Left renal pelvis (tissue), 4 donors: ENCODE measurements at places on chromosomes 4 and X.

GRCh38 chr4:56426273-56426672 is 9.1 kb downstream of the PPAT start:
- no peak for DNase-seq

DNA sequence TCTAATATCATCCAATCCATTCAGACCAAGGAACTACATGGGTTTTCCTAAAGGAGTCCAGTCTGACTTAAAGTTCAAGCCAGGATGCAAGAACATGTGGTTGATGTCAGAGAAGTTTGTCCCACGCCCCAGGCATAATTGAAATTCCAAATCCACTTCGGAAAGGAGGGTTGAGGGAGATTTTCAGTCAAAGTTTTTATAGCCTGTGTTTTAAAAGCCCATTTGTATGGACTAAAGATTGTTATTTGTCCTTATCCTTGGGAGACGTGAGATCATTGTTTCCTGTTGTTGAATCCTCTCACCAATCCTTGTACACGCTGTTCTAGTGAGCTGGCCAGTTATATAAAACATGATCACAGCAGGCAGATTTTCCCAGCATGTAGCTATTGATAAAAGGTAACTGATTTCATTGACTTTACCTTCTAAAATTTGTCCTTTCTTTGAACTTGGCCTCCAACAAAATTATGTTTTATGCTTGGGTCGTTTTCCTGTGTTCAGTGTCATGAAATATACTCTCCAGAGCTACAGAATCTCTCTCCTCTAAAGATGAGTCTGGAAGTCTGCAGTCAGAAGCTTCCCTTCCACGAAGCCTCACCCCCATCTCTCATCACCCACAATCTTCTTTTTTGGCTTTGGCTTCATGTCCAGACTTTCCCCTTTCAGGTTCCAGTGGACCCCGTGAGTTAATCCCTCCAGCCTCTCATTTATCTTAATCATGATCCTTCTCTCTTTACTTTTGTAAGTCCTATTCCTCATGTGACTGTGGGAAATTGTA is 92.9 kb downstream of the ATP10D start:
- DNase-seq = no peak

- DNase-seq = no peak
Measured at GRCh38 chrX:153004780-153005179, 10.9 kb upstream of the PNMA5 start.

DNA sequence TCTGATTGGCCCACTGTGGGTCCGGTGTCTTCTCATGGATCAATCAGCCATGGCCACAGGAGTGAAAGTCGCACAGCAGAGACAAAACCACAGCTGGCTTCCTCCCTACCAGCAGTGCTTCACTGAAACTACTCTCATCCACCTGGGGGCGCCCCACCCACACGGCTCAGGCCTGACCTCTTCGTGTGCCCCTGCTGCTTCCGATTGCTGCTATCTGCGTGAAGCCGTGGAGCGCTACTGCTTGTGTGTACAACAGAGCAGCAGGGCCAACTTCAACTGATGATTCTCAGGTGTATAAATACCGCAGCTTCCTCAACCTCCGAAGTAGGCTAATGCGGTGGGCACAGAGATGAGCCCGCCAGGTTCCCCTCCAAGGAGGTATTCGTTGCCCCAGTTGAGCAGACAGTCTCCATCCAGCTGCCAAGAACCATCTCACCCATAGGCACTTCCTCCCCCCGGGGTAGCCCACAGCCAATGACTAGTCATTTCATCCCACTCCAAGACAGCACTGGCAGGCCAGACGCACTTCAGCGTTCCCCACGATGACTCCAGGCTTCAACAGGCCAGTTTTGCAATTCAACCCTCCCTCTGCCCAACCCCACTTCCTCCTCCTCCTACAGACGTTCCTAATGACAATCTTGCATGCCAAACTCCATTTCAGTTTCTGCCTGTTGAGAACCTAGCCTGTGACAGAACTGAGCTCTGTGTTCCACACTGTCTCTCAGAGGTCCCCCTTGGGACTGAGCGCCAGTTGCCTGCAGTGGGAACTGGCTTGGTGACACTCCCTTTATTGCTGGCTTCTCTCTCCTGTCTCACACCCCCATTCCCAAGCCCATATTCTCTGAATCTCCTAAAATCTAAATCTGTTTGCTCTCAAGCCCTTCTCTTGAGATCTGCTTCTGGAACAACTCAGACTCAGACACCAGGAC is 41.3 kb upstream of the ATP6AP2 start:
- no peak for DNase-seq

DNA sequence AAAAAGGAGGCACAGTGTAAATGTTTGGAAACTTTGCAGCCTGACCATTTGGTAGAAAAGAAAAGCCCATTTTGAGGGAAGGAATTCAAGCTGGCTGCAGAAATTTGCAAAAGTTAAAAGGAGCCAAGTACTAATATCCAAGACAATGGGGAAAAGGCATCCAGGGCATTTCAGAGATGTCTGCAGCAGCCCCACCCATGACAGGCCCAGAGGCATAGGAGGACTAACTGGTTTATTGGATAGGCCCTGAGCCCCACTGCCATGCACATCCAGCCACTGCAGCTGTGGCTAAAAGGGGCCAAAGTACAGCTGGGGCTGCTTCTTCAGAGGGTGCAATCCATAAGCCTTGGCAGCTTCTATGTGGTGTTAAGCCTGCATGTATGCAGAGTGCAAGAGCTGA is 104.9 kb downstream of the HS3ST1 start:
- DNase-seq = no peak

GRCh38 chrX:150569155-150569477 is 695 bp downstream of the MTM1 start:
- DNase-seq = no peak

- no peak for DNase-seq
Measured at GRCh38 chr4:178037459-178038214, 595.4 kb upstream of the AGA start.

DNA sequence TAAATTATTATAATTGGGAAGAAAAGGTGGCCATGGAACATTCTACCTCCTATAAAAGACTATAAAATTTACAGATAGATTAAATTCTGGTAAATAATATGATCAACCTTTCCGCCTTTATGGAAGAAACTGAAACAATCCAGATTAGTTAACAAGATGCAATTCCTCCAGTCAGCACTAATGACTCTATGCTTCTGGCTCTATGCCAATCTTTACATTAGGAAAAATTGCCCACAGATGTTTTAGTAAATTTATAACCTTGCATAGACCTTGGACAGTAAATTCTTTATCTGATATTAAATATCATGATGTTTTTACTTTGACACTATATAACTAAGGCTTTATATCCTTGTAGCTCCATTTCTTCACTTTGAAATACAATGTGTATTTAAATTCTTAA is 2302.5 kb downstream of the ARAP2 start:
- DNase-seq = no peak

DNA sequence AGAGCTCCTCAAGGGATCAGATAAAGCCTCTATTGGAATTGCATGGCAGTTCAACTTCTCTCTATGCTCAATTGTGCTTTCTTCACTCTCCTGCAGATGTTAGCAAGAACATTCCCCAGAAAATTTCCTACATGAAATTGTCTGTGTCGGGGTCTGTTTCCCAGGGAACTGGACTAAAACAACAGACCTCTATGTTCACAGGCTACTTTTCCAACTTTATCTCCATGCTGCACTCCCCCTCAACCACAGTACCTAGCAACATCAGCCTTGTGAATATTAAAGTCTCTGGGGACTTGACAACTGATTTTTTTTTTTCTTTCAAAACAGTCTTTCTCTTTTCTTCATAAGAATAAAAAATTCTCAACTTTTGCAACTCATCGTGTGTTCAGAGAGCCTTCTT is 1470.8 kb upstream of the ADGRL3 start:
- DNase-seq = no peak

DNA sequence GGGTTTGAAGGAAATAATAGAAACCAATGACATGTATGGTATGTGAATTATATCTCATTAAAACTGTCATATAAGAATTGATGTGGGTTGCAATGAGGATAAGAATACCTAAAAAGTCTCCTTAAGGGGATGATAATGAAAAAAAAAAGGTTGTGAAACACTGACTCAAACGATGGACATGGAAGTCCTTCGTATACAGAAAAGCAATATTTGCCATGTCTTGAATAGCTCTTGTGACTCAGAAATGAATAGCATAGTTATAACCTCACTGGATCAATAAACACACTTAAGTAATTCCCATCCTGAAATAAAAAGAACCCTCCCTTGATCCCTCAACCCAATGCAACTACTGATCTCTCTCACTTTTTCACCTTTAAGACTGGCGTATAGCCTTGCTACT is 89.7 kb downstream of the OPHN1 start:
- DNase-seq = no peak

GRCh38 chr4:185819144-185819543 is 7.2 kb upstream of the SORBS2 start:
- DNase-seq = no peak

- DNase-seq = no peak
Measured at GRCh38 chr4:121943941-121944340, 7.9 kb downstream of the TRPC3 start.

DNA sequence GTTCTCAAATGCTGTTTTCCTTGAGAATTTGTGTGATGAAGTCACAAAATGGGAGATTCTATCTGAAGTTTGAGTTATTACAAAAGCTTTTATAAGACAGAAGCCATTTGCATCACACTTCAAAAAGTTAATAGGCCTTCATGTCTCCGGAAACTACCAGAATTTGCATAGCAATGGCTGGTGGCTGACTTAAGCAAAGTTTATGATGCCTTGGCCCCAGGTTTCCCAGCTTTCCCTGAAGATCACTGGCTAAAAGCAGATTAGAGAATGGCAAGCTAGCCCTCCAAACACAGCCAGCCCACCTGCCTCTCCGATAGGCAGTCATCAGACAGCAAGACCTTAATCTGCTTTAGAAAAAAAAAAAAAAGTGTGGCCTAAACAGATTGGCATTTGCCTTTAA is 197.8 kb downstream of the HS3ST1 start:
- DNase-seq = no peak

DNA sequence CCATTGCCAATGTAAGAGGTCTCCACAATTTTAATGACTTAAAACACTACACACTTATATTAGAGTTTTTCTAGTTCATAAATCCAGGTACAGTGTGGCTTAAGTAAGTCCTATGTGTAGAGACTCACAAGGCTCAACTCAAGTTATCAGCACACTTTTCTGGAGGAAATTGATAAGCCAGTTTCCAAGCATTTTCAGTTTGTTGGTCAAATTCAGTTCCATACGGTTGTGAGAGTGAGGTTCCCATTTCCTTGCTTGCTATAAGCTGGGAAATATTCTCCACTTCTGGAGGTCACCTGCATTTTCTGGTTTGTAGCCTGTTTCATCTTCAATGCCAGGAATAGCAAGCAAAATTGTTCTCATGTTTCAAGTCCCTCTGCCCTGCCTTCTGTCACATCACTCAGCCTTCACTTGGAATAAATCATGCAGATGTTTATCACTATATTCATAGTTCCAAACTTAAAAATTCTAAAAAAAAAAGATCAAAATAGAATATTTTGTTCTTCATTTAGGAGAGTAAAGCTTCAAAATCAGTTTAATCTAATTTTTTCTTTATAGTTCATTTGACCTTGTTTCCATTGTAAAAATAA is 1137.5 kb upstream of the INTU start:
- DNase-seq = no peak

GRCh38 chrX:111868726-111869638 is 7.0 kb upstream of the TRPC5OS start:
- DNase-seq = no peak

DNA sequence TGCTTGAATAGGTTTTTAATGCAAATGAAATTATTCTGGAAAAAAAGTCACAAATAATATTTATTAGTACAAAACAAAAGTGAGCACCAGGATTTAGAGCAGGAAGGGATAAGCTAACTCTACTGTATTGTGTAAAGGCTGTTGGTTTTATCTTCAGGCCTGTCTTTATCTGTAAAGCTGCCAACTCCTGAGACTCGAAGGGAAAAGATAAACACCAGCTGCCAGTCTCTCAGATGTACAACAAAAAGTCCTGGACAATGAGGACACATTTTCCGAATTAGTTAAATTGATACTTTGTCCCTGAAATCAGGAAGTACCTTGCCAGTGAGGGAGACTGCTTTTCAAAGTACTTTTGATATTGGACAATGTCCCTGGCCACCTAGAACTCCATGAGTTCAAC is 8.8 kb downstream of the DDX60 start:
- no peak for DNase-seq

DNA sequence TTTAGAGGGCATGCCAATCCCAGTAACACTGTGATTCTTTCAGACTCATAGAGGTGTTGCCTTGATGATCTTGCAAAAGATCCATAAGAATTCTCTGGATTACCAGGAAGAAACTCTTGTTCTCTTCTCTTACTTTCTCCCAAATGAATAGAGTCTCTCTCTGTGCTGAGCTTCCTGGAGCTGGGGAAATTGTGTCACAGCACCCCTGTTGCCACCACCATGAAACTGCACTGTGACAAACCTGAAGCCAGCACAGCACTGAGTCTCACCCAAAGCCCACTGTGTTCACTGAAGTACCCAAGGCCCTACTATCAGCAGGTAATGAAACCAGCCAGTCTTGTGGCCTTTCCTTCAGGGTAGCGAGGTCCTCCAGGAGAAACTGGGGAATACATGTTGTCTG is 332.7 kb upstream of the FGF16 start:
- DNase-seq = no peak

- no peak for DNase-seq
Measured at GRCh38 chr4:54924891-54925290, 200.5 kb downstream of the KDR start.

GRCh38 chr4:10963958-10964703 is 279.6 kb upstream of the CLNK start:
- no peak for DNase-seq

GRCh38 chr4:121278811-121279368 is 101.9 kb downstream of the QRFPR start:
- DNase-seq = no peak
